Activated CD4-positive, CD25-positive, alpha-beta regulatory T cell treated with anti-CD3 and anti-CD28 coated beads, Interleukin-2, amount 50 U/mL, for 72 hours (primary cell): ENCODE measurements at places on chromosomes 1 and 21.

GRCh38 chr21:39845571-39846130, 21.6 kb upstream of the PCP4 start:
- no peak for DNase-seq

GRCh38 chr1:3441410-3441847, 13.0 kb upstream of the ARHGEF16 start:
- no peak for DNase-seq

GRCh38 chr1:237247442-237247841, 205.5 kb downstream of the RYR2 start:
- no peak for DNase-seq

DNA sequence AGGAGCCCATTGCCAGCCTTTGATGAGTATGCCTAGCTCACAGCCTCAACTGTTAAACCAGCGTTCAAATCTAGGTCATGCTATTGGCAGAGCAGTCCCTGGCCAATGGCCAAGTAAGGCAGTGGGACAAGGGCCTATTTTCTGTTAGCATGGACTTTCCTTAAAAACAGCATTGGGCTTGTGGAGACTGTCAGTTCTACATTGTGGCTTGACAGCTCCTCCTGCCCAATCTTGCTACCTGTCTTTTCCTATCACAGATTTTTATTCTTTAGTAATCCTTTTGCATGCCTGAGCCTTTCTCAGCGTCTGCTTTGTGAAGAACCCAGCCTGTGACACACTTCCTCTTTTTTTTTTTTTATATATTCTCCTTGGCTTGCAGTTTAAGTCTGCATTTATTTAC, 56.4 kb downstream of the DIP2A start:
- no peak for DNase-seq

- DNase-seq: no peak
These were observed 7.3 kb upstream of the DEDD start for GRCh38 chr1:161139766-161140165.

DNA sequence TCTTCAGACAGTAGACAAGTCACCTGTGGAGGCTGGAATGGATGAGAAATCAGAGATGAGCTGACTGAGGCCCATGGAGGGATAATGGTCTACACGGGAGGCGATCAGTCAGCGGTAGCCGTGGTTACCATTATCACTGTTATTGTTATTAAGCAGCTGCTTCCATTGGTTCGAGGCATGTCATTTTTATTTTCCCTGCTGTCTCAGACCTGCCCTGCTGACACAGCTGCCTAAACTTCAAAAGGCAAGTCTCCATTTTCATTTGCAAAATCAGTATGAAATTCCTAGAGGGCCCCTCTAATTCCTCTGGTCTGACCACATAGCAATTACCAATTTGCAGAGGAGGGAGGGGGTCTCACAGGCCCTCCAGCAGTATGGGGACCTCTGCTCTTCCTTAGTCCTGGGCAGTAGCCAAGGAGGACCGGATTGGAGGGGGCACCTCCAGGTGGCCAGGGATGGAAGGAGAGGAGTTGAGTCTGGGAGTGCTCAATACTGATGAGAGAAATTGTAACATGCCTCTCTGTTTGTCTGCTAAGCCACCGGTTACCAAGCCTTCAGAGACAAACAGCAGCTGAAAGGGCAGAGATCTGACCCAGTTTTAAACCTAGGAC, 184.2 kb downstream of the TRABD2B start:
- DNase-seq: no peak

- DNase-seq: no peak
These were observed 168.0 kb upstream of the DAB1 start for GRCh38 chr1:57591842-57592241.

GRCh38 chr1:221699577-221699976, 42.3 kb downstream of the DUSP10 start:
- DNase-seq: no peak

DNA sequence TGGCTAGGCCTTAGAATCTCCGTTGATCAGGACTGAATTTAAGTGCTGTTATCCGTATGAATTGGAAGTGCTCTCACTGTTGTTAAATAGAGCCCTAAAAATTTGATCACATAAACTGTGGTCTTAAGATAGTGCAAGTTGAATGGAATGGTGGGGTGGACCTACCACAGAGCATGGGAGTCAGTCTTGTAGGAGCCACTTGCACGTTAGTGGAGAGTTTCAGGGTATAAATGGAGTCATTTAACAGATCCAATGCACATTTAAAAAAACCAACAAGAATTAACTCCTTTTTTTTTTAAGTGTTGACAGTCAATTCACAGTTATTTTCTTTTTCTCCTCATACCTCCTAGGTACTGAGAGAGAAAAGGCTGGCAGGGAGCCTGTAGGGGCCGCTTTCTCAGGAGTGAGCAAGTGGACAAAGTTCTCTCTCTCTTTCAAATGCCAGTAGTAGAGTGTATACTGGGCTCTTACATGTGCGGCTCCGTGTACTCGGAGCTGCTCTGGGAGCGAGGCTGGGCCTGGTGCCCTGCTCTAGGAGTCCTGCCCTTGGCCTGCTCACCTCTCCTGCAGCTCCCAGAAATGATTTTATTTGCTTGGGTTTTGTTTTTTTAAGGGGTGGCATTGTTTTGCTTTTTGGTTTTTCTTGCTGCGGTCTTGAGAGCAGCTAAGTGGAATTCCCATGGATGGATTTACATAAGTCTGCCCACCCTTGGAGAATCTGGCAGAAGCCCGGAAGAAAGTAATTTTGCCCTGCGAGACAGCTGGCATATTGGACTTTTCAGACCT, 91.3 kb downstream of the ATP5PO start:
- DNase-seq: no peak

DNA sequence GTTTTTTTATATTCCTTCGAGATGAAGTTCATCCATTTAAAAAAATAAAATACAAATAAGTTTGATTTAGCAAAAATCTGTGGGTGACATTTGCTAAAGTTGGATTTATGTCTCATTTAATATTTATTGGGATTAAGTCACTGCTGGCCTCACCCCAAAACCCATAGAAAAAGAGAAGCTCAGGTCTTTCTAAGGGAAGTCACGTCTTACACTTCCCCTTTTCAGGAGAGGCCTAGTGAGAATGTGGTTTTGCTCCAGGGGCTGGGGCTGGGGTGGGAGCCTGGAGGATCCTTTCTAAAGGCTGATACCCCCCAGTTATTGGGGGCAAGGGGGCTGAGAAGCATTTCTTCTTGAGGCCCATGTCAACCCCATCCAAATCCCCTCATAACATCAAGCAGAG, 300.3 kb downstream of the DSCAM start:
- no peak for DNase-seq

- DNase-seq: no peak
These were observed 63.5 kb upstream of the KIAA1614 start for GRCh38 chr1:180849031-180849775.

- no peak for DNase-seq
These were observed 422.2 kb upstream of the DEPDC1 start for GRCh38 chr1:68919075-68919474.

GRCh38 chr1:225820522-225821120, 10.7 kb downstream of the EPHX1 start:
- no peak for DNase-seq

DNA sequence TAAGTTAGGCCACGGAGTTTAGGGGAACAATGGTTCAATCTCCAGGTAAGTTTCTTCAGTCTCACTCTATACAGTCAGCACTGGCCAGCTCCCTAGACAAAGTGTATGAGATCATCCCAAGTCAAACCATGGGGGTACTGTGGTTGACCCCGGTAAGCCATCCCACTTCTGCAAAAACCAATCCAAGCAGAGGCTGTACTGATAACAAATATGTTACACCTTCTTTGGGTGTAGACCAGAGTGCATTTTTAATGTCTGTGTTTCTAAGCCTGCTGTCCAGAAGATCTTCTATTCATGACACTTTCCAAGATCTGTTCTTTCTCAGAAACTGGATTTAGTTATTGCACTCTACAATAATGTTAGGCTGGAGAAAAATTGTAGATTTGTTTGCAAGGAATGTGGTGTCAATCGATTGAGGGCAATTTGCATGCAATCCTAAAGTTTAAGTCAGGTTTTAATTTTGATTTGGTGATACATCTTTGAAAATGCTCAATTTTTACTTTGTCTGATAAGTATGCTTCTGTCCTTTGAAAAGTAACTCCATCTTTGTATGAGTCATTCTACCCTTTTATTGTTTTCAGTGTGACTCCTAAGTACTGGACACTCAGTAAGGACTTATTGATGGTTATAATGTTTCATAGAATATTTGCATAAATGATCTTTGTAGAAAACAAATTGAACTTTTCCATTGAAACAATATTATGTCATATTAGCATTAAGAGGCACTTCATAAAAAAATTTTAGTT, 152.4 kb downstream of the HLX start:
- no peak for DNase-seq

DNA sequence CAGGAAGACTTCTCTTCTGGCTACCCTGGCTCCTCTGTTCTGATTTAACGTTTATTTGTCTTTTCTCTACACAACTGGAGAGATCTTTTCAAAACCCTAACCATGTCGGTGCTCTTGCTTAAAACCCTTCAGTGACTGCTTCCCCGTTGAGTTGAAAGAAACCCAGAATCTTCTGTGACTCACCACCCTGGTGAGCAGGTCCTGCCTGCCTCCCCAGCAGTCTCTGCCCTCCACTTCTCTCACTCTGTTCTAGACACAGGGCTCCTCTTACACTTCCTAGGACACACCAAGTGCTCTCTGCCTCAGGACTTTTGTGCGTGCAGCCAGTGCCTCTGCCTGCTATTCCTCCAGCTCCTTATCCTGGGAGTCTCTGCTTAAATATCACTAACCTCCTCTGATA, 131.4 kb downstream of the IER5 start:
- no peak for DNase-seq

- no peak for DNase-seq
These were observed 9.4 kb upstream of the RGS13 start for GRCh38 chr1:192626366-192627179.

- no peak for DNase-seq
These were observed 604.6 kb downstream of the LRRIQ3 start for GRCh38 chr1:73593364-73593763.

GRCh38 chr1:203476216-203476814, 709 bp downstream of the PRELP start:
- no peak for DNase-seq

- peak; percentile 21 for DNase-seq
These were observed 17.7 kb downstream of the COL6A2 start for GRCh38 chr21:46115441-46116188.

DNA sequence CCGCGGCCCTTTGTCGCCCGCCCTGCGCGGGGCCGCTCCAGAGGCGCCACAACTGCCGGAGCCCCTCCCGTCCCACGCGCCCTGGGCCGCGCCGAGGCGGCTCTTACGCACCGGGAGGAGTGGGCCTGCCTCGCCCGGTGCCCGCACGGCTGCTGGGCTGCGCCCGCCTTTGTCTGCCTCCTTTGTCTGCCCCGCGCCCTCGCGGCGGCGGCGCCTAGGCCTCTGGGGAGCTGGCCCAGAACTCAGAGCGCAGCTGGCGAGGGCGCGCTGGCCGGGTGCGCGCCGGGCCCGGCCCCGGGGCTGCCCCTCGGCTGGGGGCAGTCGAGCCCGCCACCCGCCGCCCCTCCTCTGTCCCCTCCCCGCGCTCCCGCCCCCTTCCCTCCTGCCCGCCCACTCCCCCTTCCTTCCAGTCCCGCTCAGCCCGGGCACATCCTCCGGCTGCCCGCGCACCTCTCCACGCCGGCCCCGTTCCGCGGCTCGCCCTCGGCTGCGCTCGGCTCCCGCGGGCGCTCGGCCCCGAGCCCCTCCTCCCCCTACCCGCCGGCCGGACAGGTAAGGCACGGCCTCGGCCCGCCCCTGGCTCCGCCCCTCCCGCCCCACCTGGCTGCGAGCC, at the start of gene DRAXIN:
DRAXIN (plus strand) TSS at position 409 of the 613 bp plus-strand sequence. CDS start 14,549 bp downstream, outside the sequence.
- DNase-seq: no peak

- DNase-seq: no peak
These were observed 78.1 kb upstream of the B3GALT2 start for GRCh38 chr1:193264313-193265065.

DNA sequence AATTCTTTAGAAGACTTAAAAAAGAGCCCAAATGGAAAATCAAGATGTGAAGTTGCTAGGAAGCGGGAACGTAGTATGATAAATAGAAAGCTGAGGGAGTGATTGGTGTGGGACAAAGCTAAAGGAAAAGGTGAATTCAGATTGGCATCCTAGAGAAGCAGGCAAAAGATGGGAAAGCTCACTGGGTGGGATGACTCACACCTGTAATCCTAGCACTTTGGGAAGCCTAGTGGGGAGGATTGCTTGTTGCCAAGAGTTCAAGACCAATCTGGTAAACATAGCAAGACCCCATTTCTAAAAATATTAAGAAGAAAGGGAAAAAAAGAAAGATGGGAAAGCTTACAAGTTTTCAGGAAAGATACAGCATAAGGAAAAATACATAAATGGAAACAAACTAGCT, 1.8 kb downstream of the MRPS21 start:
- DNase-seq: no peak

DNA sequence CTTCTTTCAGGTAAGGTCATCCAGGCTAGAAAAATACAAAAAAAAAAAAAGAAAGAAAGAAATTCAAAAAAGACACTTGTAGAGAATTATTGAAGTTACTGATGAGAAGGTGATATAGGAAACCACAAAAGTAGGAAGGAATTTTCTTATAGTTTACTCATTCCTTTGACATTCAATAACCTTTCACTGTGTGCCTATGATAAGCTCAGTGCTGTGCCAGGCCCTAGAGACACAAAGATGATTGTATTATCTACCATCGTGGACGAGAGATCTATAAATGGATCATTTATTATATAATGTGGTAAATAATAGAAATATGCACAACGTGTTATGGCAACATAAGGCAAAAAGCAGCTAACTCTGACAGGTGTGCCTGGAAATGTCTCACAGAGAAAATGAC, 109.6 kb upstream of the NGF start:
- DNase-seq: no peak

DNA sequence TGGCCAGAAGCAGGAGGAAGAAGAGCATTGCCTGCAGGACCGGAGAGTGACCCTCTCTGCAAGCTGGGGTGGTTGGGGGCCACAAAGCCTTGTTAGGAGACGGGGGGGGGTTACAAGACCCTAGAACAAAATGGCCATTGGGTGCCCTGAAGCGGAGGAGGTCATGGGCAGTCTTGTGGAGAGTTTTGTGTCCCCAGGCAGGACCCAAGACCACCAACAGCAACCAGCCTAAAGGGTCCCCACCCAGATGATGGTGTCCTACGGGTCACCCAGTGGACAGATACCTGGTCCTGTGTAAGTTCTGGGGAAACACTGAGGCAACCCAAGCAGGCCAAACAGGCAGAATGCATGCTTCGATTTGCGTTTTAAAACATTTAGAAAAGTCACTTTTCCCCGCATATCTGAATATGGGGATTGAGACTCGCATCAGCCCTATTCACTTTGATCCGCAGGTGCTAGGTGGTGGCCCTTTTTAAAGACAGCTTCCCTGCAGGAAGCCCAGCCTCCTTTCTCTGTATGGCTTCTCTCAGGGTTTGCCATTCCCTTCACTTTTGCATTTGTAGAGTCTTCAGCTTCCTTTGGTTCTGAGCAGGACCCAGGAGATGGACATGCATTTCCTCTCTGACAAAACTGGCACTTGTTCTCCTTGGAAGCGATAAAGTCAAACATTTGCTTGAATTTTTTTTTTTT, 21.1 kb downstream of the GNG4 start:
- no peak for DNase-seq

DNA sequence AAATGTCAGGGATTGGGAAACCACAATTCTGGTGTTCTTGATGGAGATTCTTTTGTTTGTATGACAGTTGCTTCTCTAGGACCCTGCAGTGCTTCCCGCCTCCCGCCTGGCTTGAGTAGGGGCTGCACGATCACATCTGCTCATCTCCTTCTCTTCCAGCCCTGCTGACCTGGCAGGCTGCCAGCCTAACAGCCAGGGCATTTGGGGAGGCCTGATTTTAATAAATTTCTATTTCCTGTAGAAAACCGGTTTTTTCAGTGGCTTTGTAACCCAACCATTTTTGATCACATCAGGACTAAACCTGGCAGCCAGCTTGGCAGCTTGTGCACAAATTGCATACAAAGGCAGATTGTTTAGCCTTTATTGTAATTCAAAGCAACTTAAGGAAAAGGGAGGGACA, 78.9 kb downstream of the UBE2U start:
- no peak for DNase-seq
